Amniotic stem cell (primary cell): ENCODE measurements at places on chromosomes 6 and 20.

GRCh38 chr20:20412750-20413149 lies 44.8 kb downstream of the INSM1 start:
- no peak for DNase-seq

DNA sequence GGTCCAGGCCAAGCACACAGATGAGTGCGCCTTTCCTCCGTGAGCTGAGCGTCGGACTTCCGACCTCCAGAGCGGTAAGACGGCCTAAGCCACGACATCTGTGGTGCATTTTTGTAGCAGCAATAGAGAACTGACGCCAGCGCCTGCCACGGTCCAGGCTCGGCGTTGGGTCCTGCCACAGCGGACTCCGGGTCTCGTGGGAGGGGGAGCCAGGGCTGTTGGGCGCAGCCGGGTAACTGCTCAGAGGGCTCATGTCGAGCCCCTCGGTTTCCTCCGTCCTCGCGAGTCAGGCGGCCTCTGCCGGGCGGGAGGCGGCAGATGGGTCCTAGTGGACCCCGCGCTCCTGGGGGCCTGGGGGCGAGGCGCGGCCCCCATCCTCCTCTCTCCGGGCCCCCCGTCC lies 216.1 kb downstream of the QKI start:
- DNase-seq: no peak

DNA sequence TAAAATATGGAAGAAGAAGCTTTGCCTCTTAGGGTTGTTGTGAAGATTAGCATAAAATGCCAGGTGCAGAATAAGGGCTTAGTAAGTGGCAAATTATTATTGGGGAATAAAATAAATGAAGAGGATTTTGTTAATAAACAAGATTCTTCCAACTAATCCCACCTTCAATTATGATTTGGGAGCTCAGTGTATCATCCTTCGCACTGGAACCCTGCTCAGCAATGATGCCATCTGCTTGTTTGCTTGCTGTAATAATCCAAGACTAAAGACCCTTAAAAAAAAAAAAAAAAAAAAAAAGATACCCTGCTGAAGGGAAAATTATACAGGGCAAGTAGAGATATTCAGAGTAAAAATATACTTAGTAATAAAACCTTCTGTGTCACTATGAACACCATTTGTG lies 62.0 kb upstream of the RREB1 start:
- DNase-seq: no peak

DNA sequence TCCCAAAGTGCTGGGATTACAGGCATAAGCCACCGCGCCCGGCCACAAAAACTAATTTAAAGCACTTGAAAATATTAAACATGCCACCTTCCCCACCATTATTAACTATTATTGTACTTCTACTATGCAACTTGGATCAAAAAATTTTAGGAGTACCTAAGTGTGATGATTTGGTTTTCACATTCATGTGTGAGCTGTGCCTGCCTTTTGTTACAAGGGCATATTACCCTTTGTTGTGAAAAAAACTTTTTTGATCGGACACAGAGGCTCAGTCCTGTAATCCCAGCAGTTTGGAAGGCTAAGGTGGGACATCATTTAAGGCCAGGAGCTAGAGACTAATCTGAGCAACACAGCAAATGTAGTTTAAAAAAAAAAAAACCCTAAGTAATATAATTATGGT lies 17.1 kb downstream of the ROMO1 start:
- no peak for DNase-seq

DNA sequence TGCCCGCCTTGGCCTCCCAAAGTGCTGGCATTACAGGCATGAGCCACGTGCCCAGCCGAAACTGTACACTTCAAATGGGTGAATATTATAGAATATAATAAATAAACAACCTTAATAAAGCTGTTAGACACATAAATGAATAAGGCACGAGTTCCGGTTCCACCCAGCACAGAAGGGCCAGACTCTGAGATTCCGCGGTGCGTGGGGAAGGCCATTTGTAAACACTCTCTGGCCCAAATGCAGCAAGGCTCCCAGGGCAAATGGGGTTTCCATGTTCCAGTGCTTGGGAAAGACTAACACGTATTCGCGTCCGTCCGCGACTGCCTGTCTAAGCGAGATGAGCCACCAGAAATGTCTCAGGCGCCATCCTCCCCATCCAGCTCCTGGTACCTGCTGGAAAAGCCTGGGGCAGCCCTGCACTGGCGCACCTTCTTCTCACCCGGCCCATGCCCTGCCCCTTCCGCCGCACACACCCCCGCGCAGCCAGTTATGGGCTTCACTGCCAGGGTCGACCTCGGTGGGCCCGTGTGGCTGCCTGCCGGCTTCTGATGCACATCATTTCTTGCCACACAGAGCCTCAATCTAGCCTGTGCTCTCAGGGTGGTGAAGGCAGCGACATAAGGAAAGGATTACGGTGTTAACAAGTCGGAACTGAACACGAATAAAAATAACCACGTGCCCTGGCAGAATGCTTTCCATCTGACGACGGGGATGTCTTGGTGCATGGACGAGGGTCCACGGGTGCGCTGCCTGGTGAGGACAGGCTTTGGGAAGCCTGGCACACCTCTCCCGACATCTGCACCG lies 5.5 kb upstream of the LSM14B start:
- DNase-seq: no peak

DNA sequence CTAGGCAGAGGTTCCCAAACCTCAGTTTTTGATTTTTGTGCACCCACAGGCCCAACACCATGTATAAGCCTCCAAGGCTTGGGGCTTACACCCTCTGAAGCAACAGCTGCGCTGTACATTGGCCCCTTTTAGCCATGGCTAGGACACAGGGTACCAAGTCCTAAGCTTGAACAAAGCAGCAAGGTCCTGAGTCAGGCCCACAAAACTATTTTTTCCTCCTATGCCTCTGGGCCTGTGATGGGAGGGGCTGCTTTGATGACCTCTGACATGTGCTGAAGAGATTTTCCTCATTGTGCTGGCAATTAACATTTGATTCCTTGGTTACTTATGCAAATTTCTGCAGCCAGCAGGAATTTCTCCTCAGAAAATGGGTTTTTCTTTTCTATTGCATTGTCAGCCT lies 262.2 kb upstream of the CEP162 start:
- no peak for DNase-seq

DNA sequence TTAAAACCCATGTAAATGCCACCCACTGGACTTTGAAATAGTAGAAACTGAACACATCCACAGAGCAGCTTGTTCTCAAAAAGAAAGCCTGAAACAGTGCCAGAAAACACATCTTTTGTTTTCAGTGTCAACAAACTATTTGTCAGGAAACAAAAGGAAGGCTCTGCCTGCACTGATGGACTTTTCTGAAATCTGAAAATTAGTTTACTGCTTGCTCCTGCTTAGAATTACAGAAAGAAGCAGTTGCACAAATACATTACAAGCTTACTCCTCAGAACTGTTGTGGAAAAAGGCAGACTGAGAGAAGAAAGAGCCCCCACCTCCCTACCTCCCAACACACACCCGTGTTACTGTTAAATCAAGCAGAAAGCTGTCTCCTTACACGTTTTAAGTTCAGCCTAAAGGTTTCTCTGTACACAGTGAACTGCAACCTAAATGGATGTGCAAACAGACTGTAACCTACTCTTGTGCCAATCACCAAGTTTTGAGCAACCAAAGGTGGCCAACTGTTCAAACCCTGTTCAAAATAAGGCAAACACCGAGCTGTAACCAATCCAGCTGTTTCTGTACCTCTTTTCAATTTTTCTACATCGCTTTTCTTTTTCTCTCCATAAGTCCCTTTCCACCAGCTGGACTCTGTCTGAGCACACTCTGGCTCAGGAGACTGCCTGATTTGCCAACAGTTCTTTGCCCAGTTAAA lies 43.7 kb downstream of the FRK start:
- no peak for DNase-seq

DNA sequence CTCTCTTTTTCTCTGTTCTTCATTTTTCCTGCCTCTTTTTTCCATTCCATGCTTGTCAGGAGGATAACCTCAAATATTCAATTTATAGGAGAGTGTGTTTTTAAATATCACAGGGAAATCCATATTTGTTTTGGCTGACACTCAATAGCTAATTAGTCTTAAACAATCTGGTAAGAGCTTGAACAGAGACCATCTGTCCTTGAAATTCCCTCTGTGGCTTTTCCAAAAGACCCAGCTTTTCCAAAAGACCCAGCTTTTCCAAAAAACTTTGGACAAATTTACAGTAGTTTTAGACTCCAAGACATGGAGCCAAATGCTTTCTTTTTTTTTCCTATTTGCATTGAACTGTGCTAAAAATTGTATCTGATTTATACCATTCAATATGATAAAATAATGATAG lies 127.4 kb upstream of the FAM83B start:
- DNase-seq: no peak

- no peak for DNase-seq
Measured at GRCh38 chr6:29496961-29497360, 9.2 kb upstream of the MAS1L start.

- no peak for DNase-seq
Measured at GRCh38 chr6:57294862-57295445, 22.5 kb upstream of the PRIM2 start.

DNA sequence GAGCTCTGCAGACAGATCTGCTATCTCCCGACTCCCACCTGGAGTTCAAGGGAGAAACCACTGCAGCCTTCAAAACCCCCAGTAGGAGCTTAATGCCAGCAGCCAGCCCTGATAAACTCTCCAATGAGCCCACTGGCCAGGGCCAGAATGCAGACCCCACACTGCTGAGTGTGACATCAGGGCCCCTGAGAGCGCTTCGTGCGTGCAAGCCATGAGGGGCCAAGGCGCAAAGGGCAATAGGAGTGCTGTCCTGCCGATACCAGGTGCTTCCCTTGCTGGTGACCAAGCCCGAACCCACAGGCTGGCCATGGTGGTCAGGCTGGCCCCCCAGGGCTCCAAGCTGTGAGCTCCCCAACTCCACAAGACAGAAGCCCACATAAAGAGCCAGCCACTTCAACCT lies 33.2 kb upstream of the CST7 start:
- DNase-seq: no peak

- DNase-seq: no peak
Measured at GRCh38 chr20:18585134-18585533, 2.7 kb upstream of the DTD1 start.

- DNase-seq: no peak
Measured at GRCh38 chr20:16283978-16284377, 289.3 kb downstream of the KIF16B start.

DNA sequence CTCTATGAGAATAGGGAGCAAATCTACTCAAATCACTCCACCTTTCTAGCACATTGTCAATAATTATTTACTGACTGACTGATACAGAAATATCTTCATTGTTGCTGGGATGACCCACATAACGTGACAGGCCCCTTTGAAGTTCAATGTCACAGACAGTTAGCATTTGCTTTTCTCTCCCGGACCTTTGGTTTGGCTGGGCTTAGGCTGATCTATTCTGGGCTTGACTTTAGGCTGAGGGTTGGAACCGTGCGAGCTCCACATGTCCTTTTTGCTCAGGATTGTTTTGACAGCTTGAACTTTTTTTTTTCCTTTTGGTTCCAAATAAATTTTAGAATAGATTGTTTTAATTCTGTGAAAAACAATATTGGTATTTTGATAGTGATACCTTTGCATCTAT lies 12.0 kb downstream of the ULBP3 start:
- DNase-seq: no peak

- DNase-seq: peak; percentile 35
Measured at GRCh38 chr6:169452117-169452868, 198.6 kb upstream of the THBS2 start.

GRCh38 chr20:54351371-54352136 lies 123.8 kb upstream of the DOK5 start:
- DNase-seq: no peak

DNA sequence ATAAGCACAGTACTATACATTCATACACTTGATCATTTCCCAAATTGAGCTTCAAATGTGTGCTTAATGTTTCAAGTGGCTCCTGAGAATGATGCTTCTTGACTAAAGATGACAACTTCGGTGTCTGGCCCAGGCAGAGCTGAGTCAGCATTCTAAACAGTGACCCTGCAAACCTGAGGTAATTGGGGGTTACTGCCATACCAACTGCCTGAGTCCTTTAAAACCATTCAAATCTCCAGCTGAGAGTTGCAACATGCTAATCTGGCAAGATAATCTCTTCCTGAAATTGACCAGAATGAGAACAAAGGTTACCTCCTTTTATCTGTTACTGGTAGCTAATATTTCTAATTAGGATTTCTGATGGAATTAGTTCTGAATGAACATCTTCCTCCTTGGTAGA lies 8.2 kb downstream of the BACH2 start:
- no peak for DNase-seq

DNA sequence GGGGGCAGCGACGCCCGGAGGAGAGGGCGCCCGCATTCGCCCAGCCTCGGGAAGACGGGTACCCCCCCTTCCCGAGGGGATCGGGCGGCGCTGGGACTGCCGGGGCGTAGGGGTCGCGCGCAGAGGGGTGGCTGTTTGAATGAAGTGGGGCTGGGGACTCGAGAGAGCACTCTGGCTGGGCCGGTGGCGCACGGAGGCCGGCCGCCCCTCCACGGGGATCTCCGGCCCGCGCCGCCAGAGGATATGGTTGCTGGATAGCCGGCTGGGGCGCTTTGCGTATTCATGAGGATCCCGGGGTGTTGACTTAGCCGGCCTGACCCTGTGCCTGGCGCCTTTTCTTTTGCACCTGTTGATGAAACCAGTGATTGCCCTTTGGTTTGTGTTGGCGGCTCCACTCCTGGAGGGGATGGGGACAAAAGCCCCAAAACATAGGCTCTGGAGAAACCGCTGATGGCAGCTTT lies 469 bp downstream of the SYNJ2 start:
- DNase-seq: no peak

- no peak for DNase-seq
Measured at GRCh38 chr20:63946986-63947637, 9.1 kb downstream of the UCKL1 start.

GRCh38 chr6:9484091-9484490 lies 930.8 kb downstream of the TFAP2A start:
- DNase-seq: no peak

- DNase-seq: no peak
Measured at GRCh38 chr20:641516-641875, 11.5 kb downstream of the SRXN1 start.

DNA sequence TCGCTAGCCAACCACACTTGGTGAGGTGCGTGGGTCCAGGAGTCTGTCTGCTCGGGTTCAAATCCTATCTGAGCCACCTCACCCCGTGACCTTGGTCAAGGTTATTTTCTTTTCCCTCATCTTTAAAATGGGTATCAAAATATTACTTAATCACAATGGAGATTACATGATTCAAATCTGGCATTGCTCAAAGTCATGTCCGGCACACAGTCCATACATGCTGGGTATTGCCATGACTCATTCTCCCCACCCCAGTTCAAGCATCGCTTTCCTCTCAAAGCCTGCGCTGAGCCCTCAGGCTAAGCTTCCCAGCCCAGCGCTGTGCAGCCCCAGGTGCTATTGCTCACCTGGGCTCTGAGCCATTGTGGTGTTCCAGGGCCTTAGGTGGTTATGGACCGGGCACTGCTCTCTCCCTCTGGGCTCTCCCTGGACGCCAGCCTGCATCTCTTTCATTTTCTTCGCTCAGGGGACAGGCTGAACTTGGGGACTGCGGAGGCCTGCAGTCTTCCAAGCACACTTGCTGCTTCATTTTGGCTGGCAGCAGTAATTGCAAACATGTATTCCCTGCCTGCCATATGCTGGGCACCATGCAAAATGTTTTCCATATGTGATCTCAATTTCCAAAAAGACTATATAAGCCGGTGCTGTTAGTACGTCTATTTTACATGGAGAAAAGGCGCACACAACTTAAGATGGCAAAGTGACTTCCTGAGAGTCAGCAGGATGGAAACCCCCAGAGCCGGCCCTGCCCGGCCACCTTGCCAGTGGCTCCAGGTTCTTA lies 27.3 kb downstream of the WRNIP1 start:
- DNase-seq: no peak
